ENCODE measurements at places on chromosomes 3 and 15.

- DNase-seq = no peak
Observed at GRCh38 chr15:100879464-100880138, at the start of gene ALDH1A3. ALDH1A3 (plus strand) TSS chr15:100879831; CDS start chr15:100879908, 77 bp downstream.

- DNase-seq = no peak
Observed at GRCh38 chr3:152620395-152620794, 214.5 kb upstream of the P2RY1 start.

DNA sequence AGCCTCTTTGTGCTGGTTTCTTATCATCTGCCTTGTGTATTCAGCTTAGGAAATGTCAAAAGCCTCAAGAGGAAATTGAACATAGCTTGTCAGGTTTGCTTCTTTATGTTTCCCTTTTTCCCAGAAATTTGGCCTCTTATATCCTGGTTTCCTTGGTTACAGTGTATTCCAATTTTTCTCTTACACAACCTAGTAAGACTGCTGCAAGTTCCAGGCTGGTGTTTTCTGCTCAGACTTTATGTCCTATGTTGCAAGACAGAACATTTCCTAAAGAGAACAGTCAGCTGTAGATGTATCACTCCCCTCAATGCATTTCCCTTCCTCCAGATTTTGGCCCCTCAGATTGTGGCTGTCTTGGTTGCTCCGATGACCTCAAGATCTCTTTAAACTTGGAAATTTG lies 102.5 kb downstream of the SH3GL3 start:
- DNase-seq = no peak

GRCh38 chr15:96331945-96332636 lies 1.6 kb downstream of the NR2F2 start:
- DNase-seq = no peak

DNA sequence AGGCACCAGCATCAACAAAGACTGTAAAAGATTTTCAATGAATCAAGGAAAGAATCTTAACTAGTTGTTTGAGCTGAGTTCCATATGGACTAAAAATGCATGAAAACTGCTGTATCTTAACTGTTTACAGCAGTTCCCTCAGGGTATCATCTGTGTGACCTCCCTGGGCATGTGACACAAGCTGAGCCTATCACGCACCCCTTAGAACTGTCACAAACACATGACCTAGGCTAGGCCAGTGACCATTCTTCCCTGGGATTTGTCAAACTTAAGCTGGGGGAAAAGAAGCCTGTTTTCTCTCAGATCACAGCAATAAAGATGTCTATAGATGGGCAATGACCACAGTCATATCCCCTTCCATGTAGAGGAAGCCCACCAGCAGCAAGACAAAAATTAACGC lies 35.7 kb downstream of the IGF2BP2 start:
- DNase-seq = no peak

GRCh38 chr3:108605491-108605890 lies 16.0 kb downstream of the DZIP3 start:
- no peak for DNase-seq

- DNase-seq = no peak
Observed at GRCh38 chr15:60002528-60003218, 1.4 kb upstream of the FOXB1 start.

DNA sequence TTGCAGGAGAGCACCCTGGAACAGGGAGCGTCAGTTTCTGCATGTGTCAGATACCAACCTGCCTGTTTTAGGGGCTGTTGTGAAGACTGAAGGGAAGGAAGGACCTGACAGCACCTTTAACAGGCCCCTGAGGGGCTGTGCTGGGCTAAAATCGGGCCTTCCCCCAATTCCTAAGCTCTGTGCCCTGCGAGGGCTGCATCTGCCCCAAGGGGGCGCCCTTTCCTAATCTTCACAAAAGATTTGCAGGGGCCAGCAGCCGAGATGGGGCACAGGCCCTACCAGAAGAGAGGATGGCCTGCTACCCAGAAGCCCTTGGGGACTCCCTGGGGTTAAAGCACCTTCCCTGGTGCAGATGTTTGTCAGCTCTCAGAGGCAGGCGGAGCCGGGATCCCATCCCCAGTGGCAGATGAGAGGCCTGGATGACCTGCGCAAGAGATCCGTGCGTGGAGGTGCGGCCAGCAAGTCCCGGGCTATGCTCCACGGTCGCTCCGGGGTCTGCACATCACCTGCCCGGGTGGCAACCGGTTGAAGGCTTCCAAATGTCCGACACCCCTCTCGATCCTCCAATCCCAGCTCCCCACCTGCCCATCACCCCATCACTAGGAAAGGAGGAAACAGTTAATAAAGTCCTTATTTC lies 53.6 kb downstream of the RHCG start:
- no peak for DNase-seq

DNA sequence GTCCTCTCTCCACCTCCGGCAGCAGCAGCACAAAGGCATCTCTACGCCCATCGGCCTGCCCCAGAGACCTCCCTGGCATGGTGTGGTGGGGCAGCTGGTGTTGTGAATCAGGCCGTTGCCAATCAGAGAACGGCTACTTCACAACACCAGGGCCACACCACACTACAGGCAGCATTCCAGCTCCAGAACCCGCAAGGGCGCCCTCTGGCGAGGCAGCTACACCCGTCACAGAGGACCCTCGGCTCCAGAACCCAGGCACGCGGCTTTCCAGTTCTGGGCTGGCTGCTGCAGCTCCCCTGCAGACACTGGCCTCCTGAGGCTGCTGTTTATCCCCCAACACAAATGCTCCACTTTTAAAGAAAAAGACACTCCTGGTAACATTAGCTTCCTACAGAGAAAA lies 127.5 kb upstream of the TOPAZ1 start:
- DNase-seq = no peak

DNA sequence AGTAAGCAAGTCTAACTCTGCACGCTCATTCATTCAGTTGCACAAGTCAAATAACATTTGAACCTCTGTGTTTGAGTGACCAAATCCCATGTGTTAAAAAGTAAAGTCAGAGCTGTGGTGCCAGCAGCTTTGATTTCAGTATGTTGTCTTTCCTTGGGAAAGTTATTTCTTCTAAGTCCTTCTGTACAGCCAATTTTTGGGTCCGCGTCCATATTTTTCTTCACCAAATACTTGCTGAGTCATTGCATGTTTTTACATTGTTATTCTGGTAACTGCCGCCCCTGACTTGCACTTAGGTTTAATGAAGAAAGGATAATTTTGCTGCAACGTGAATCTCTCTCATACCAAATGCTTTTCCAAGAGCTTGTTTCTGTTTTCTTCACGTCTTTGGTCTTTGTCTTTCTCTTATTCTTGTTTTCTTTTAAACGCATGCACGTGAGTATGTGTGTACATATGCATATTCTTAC lies 56.7 kb downstream of the PLS1 start:
- DNase-seq = no peak

- no peak for DNase-seq
Observed at GRCh38 chr3:123404391-123404790, 44.5 kb downstream of the ADCY5 start.

DNA sequence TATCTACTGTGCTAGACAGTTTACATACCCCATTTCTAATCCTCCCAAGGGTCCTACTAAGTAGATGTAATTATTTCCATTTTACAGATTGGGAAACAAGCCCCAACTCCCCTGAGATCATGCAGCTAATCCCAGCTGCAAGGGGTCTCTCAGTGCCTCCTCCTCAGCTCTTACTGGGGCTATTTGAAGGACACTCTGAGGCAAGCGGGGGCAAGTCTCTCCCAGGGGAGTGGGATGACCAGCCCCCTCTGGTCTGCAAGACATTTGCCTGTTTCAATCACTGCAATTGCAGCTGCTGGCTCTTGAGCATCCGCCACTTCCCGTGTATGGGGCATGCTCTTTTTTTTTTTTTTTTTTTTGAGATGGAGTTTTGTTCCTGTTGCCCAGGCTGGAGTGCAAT lies 11.4 kb downstream of the LAMP3 start:
- DNase-seq = no peak

DNA sequence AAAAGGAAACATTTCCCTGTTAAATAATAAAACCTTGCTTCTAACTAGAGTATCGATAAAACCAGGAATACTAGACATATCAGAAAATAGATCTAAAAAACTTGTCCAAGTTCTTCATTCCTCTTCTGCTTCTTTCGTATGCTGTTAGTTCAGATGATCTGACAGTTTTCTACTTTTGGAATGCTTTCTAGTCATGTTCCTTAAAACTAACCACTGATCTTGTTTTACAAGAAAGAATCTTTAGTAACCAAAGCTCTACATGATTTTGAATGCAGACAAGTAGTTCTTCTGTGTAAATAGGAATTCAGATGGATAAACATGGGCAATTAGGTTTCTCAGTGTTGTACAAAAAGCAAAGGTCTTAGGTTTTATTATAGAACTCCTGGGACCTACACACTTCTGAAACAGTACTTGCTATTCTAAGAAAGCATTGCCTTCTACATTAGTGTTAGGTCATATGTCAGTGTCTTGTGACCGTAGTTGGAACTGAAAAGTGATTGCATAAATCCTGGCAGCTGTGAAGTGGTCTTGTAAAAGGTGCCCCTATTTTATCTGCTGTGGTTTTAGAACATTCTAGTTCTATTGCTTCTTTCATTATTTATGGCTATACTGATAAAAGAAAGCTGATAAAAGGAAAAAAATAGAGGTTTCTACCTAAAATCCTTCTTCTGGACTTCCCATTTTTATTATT lies 40.7 kb downstream of the SNRK start:
- DNase-seq = no peak

DNA sequence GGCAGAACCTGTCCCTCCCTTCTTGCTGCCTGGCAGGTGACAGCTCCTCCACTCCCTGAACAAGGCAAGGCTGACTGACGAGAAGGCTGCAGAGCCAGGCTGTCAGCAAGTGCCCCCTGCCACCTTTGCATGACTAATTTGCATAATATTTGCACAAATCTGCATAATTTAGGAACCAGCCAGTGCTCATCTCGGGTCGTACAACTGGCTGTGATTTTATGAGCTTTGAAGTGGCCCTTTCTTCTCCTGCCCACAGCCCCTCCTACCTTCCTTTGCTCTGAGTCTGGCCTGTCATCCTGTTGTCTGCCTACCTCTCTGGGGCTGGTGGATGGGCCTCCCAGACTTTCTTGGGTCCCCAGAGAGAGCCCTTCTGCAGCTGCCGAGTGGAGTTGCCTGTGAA lies 58.9 kb downstream of the LINGO1 start:
- no peak for DNase-seq

- no peak for DNase-seq
Observed at GRCh38 chr3:122268257-122269024, 56.6 kb upstream of the CSTA start.

DNA sequence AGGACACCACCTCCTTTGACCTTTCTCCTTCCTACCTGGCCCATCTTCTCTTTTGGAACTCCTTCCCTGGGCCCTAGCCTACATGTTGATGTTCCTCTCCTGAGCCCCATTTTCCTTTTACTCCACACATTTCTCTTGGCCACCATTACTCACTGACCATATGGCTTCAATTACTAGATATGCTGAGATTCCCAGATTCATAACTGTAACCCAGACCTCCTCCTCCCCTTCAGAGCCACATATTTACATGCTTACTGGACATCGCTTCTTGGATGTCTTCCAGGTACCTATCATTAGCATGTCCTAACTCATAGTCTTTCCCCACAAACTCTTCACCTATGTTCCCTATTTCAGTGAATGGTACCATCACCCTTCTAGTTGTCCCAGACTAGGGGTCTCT lies 24.4 kb upstream of the TRIM59 start:
- DNase-seq = no peak

DNA sequence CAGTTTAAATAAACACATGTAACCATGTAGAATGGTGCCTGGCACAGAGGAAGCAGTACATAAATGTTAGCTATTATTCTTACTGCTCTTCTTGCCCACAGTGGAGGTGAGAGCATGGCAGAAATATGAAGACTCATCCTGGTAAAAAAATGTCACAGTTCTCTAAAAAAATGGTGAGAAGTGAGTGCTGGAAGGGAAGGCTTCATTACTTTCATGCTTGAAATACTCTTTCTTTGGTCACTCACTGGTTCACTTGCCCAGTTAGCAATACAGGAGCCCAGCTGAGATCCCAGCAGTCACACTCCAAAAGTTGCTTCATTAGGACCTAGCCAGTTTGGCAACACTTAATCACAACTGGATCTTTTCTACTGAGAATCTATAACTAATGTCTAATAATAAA lies 1017.2 kb downstream of the TUSC7 start:
- no peak for DNase-seq

DNA sequence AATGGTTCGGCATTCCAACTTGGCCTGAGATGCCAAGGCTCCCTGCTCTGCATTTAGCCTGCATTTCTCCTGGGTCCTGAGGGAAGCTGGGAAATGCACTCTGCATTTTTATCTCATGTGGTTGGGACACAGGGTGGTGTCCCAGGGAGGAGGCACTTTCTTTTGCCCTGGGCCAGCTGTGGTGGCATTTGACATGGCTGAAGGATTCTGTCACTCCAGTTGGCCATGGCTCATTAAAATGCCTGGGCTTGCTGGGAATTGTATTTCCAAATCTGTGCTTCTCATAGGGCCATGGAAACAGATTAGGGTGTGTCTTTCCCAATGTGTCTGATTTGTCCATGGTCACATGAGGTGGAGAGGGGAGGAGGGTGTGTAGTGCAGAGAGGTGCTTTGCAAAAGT lies 128.3 kb upstream of the RGMA start:
- no peak for DNase-seq

DNA sequence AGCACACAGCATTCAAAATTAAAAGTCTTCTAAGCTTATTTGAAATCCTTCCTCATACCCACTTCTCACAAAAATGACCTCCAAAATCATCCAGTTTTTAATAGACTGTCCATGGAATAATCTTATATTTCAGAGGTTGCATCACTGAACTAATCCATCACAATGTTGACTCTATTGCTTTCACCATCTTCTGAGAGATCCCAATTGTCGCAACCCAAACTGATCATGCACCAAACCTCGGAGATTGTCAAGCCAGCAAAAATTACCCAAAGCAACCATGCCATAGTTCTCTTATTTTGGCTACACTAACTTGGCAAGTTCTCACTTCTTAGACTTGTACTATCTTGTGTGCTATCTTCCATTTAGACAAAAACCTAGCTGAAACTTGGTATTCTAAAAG lies 75.5 kb downstream of the LRRFIP2 start:
- no peak for DNase-seq

GRCh38 chr15:33086500-33087121 lies 107.9 kb downstream of the FMN1 start:
- no peak for DNase-seq

DNA sequence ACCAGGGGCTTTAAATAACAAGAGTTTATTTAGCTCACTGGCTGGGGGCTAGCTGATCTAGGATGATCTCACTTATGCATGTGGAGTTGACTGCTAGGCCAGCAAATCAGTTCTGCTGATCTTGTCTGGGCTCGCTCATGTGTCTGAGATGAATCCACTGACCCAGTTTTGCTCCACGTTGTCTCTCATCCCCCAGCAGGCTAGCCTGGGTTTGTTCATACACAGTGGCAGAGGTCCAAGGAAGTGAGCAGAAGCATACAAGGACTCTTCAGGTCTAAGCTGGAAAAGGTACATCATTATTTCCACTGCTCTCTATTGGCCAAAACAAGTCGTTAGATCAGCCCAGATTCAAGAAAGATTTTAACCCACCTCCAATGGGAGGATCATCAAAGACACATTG lies 238.0 kb downstream of the PLCL2 start:
- no peak for DNase-seq

Measured in GOT3 (cell line).